ENCODE measurements at places on chromosomes 3 and 15. TPM values are rescaled to one million over a fixed set of nuclear protein-coding genes. Genes with fewer than 3 reads are reported as not detected.
A peak's percentile ranks its signal among the peaks of the same experiment; 100 is the strongest.

DNA sequence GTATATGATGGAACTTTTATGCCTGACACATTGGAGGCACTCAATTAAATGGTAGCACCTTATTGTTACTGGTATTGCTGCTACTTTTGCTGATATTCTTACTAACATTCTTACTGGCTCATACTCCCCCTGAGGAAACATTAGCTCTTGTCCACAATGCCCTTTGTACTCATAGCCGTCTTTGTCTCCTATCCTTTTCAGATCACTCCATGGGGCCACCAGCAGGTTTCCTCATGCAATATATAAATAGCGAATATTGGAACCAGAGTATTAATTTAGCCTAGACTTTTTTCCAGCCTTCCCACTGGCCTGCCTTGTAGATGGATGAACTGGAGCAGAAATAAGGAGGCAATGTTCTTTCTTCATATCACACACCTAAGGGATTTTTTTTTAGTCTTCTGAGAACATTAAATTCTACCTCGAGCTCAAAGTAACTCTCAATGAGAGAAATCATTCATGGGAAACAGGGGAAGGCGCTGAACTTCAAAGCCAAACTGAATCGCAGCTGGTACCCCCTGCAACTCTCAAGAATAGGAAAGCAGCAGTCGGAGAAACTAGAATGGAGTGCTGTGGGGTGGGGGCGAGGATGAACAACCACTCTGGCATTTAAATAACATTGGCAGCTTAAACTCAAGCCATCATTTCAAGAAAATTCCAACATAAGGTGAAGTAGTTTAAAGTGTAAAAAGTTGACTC lies 300.3 kb downstream of the TAFA4 start:
- DNase-seq = no peak
- no peak overlapping the region for H3K4me3 ChIP-seq
- no peaks in the 10 kb centered on the region for H3K4me1 ChIP-seq

- H3K4me3 ChIP-seq = no peak overlapping the region
- no peaks in the 10 kb centered on the region for H3K27me3 ChIP-seq
- no peaks in the 10 kb centered on the region for H3K36me3 ChIP-seq
- H3K27ac ChIP-seq = no peak overlapping the region
- H3K4me1 ChIP-seq = no peaks in the 10 kb centered on the region
These were observed 54.4 kb downstream of the ATP8B4 start for GRCh38 chr15:50064673-50065072.

DNA sequence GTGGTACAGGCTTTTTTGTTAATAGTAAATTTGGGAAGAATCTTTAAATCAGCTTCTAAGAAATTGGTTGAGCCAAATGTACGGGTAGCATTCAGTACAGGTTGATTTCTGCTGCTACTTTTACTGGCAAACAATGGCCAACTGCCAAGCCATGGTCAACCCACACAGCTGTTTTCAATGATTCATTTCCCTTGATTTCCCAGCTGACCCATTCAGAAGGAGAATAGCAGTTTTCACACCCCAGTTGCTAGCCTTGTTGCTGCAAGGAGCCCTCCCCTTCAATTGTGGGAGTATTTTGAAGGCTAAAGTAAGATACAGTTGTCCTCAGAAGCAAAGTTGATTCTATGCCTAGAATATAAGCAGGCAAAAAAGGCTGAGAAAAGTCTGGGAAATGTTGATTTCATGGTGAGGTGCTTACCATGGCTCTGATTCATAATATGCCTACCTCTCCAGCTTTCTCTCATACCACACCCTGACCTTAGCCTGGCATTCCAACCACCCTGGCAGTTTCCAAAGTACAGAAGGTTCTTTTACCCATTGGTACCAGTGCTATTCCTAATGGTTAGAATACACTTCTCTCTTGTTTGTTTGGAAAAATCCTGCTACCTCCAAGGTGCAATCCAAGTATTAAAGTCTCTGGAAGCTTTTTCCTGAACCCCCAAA lies 320.3 kb upstream of the TGFBR2 start:
- no peaks in the 10 kb centered on the region for H3K27me3 ChIP-seq
- H3K4me1 ChIP-seq = peaks cover 39% of the 10 kb centered on the region
- H3K36me3 ChIP-seq = no peaks in the 10 kb centered on the region

- no peaks in the 10 kb centered on the region for H3K4me1 ChIP-seq
- no peak for DNase-seq
- H3K27ac ChIP-seq = no peak overlapping the region
- no peaks in the 10 kb centered on the region for H3K36me3 ChIP-seq
- H3K4me3 ChIP-seq = no peak overlapping the region
- no peaks in the 10 kb centered on the region for H3K27me3 ChIP-seq
These were observed 182.9 kb upstream of the RORA start for GRCh38 chr15:61411902-61412510.

- H3K4me3 ChIP-seq = no peak overlapping the region
- H3K27me3 ChIP-seq = peaks cover 5% of the 10 kb centered on the region
- H3K27ac ChIP-seq = no peak overlapping the region
- H3K36me3 ChIP-seq = no peaks in the 10 kb centered on the region
These were observed 66.3 kb downstream of the SQOR start for GRCh38 chr15:45701108-45701507.

- peaks cover 27% of the 10 kb centered on the region for H3K4me1 ChIP-seq
- H3K27ac ChIP-seq = no peak overlapping the region
- no peaks in the 10 kb centered on the region for H3K36me3 ChIP-seq
These were observed 39.1 kb downstream of the ABHD5 start for GRCh38 chr3:43729707-43730414.

DNA sequence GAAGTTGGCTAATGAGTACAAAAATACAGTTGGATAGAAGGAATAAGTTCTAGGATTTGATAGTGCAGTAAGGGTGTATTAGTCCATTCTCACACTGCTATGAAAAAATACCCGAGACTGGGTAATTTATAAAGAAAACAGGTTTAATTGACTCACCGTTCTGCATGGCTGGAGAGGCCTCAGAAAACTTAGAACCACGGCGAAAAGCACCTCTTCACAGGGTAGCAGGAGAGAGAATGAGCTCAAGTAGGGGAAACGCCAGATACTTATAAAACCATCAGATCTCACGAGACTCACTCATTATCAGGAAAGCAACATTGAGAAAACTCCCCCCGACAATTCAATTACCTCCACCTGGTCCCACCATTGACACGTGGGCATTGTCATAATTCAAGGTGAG lies 483.3 kb downstream of the TUSC7 start:
- H3K4me3 ChIP-seq = no peak overlapping the region
- no peaks in the 10 kb centered on the region for H3K4me1 ChIP-seq
- no peaks in the 10 kb centered on the region for H3K36me3 ChIP-seq

- no peaks in the 10 kb centered on the region for H3K27me3 ChIP-seq
- peak overlapping the region; percentile 98 for H3K27ac ChIP-seq
- H3K36me3 ChIP-seq = no peaks in the 10 kb centered on the region
These were observed 653 bp upstream of the WDR6 start for GRCh38 chr3:49006408-49007067.

The CD96 gene
- total RNA-seq = 1.0 TPM

The CNTN3 gene
- total RNA-seq = 0.50 TPM

Measured in astrocyte (in vitro differentiated cells and primary cell).